ENCODE measurements at places on chromosomes 11 and 22.

DNA sequence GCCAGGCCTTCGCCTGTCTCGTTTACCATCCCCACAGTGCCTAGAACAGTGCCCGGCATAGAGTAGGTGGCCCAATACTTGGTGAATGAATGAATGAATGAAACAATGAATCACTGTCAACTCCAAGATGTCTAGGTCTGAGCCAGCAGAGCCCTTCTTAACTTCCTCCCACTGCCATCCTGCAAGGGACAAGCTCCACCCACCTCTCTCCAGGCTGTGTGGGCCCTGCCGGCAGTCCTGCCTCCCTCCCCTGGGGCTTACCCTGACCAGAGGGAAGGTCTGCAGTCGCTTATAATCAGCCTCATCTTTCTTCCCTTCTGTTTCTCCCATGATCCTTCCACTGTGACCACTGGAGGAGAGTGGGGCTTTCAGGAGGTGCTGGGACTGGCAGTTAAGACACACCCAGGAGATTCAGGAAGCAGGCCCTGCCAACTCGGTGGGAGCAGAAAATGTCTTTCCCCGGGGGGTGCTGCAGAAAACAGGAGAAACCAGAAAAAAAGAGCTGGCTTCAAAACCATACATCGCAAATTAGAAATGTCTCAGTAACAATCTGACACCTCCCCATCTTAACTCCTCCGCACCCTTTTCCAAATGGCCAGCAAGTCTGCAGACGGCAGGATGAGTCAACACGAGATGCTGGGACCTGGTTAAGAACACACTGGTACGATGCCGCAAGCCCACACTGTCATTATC is 11.4 kb downstream of the DNAL4 start:
- DNase-seq = no peak

GRCh38 chr22:46240907-46241306 is 9.2 kb downstream of the CDPF1 start:
- DNase-seq = no peak

- DNase-seq = no peak
Measured at GRCh38 chr11:30617762-30618161, 31.6 kb upstream of the MPPED2 start.

DNA sequence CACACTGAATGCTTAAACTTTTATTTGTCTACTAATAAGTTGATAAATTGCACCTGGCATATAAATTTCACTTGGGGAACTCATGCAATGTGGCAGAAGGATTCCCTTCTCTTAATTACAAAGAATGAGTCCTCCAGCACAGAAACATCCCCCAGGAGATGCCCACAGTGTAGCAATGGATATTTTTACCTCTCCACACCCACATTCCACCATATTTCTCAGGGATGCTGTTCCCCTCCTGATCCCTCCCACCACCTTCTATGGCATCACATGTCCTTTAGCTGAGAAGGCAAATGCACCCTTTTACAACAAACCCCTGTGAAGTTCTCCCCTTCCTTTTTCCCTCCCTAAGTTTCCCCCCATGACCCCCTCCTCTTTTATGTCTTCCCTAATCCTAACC is 56.1 kb upstream of the UBASH3B start:
- DNase-seq = no peak

GRCh38 chr11:70544774-70545609 is 146.7 kb downstream of the CTTN start:
- no peak for DNase-seq

DNA sequence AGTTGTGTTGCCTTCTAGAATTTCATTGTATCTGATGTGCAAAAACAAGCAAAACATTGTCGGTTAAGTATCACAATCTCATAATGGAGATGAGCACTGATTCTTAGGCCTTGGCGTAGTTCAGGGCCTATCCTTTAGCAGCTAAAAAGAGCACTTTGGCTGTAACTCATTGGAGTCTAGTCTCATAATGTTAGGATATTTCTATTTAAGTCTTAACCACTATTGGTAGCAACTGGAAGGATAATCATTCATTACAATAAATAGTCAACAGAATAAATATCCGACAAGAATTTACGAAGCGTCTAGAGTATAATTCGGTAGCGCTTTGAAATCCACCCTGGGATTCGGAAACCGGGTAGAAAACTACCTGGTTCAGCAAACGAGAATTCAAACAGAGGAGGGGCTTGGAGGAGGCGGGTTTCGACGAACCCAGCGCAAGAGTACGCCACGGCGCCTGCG is 461 bp upstream of the EED start:
- DNase-seq = peak; percentile 76
